Fibroblast of the aortic adventitia (primary cell): ENCODE measurements at places on chromosomes 5 and 9. TPM values are rescaled to one million over a fixed set of nuclear protein-coding genes. Genes with fewer than 3 reads are reported as not detected.

CTNND2 gene
- total RNA-seq = 1.9 TPM in 1 of 2 replicates, not detected in the other

NR2F1-AS1 gene
- total RNA-seq = 11.8 and 23.7 TPM in 2 replicates

FCN1 gene
- total RNA-seq = not detected in 2 replicates

LRRC14B gene
- total RNA-seq = not detected in 2 replicates

OR1Q1 gene
- 0.81 TPM in 1 of 2 replicates, not detected in the other for total RNA-seq

ABCA1 gene
- total RNA-seq = 40.1 and 45.0 TPM in 2 replicates

TCF7 gene
- total RNA-seq = 1.1 and 16.8 TPM in 2 replicates

PCDHGB6 gene
- 3.8 and 5.8 TPM in 2 replicates for total RNA-seq

IL33 gene
- 73.9 and 215 TPM in 2 replicates for total RNA-seq

SLC45A2 gene
- 0.09 TPM in 1 of 2 replicates, not detected in the other for total RNA-seq

MELK gene
- 2.9 and 44.4 TPM in 2 replicates for total RNA-seq

DNA sequence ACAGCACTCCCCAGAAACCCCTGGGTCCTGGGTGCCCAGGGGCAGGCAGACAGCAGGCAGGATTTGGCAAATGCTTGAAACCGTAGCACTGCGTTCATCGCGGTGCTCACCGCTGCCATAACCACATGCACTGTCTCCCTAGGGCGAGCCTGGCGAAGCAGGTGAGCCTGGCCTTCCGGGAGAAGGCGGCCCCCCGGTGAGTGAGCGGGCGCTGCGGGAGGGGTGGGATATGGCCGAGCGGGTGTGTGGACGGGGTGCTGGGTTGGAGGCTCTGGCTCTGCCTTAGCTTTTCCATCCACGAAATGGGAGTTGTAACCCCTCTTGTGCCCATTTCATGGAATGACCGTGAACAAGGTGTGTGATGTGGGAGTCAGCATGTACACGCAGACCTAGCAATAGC, 66.8 kb upstream of the FCN2 start:
- DNase-seq = no peak

- DNase-seq = no peak
Measured at GRCh38 chr5:77065256-77065655, 21.8 kb downstream of the ZBED3 start.

- no peak for DNase-seq
Measured at GRCh38 chr5:96347502-96348292, 85.4 kb downstream of the PCSK1 start.

DNA sequence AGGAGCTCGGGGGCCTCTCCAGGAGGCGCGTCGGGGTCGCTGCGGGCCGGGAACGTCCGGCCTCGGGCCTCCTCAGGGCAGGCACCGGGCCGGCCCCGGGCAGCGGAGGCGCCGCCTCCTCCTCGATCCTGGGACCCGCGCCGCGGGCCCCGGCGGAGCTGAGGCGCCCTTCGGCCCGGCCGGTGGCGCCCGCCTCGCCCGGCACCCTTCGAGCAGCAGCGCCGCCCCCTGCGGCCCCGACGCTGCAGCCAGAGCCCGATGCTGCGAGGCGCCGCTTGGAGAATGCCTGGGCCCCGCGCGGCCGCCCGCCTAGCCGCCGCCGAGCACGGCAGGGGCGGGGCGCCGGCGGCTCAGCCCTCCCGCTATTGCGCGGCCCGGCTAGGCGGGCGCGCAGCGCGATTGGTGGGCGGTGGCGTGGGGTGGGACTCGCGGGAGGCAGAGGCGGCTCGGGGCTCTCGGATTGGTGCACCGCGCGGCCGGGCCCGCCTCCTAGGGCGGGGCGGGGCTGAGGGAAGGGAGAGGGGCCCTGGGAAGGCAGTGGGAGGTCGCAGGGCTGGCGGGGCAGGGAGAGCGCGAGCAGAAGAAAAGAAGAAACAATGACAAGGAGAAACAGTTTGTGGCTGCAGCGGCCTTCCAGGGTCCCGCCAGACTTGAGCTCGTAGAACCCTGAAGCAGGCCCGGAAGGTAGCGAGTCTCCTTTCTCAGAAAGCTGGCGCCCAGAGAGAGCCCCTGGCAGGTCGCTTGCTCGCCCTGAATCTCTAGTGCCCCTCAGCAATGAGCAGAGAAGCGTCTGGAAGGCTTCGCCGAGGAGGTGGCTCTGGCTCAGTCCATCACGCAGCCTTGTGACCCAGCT, at the start of gene EEIG1:
Gene EEIG1 (minus strand): TSS at position 284 of the 853 bp plus-strand sequence. CDS start 852 bp downstream, outside the sequence.
- DNase-seq = peak; percentile 84

DNA sequence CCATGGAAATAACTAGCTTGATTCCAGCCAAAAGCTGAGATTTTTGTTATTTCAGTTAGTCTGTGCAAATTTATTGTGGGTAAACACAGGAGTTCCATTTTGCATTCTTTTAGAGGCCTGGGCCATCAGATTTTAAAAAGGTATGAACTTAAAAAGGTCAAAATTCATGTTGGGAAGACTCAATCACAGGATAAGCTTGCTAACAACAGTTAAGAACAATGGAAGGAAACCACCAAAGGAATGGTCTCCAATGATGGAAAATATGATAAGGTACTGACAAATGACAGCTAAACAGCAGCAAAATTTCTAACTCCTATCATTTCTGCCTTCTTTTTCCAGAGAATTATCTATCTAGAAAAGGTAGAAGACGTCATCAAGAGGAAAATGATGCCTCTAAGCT, 16.0 kb downstream of the ABITRAM start:
- DNase-seq = no peak

DNA sequence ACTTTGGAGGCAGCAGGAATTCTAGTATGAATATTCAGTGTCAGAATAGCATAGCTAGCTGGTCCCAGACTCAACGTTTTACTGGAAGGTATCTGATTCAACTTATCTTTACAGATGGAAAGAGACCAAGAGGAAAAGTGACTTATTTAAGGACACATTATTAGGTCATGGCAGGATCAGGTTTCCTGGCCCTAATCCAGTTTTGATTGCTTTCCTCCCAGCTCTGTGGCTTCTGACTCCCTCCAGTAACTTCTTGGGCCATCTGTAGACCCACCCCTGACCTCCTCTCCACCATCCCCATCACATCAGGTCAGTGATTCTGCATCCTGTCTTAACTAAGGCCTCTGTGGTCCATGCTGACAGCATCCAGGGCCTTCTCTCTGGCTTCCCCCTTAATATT, 38.4 kb downstream of the SH3TC2 start:
- peak; percentile 62 for DNase-seq

DNA sequence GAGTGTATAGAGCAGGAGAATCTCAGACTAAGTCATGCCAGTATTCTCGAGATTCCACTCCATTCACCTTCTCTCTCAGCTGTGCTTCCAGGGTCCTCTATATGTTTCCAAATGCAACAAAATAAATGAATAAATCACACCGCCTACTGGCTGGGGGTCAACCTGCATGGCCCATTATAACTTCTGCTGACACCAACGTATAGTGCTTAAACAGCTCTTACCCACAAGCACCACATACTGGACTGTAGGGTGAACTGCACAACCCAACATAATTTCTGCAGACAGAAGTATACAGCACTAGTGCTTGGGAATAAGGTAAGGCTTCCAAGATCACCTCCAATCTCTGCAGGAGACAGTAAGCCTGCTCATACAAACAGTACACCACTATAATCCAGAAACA, 33.1 kb upstream of the HTR4 start:
- no peak for DNase-seq

DNA sequence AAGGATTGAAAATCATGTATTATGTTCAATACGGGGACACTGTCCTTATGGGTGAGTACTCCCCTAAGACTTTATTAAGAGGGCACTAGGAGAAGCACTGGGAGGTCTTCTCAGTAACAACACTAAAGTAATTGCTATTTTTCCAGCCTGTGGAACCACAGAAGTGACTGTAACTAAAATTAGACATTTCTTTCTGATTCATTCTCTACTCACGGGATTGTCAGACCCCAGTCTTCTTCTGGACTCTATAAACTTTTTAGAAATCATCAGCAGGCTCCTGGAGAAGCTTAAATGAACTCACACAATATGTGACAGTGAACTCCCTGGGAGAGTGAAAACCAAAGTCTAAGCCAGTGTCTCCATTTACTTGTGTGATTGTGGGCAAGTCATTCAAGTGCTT, 14.5 kb downstream of the TLR4 start:
- DNase-seq = no peak

- peak; percentile 53 for DNase-seq
Measured at GRCh38 chr5:51380603-51381207, 2.5 kb upstream of the ISL1 start.

DNA sequence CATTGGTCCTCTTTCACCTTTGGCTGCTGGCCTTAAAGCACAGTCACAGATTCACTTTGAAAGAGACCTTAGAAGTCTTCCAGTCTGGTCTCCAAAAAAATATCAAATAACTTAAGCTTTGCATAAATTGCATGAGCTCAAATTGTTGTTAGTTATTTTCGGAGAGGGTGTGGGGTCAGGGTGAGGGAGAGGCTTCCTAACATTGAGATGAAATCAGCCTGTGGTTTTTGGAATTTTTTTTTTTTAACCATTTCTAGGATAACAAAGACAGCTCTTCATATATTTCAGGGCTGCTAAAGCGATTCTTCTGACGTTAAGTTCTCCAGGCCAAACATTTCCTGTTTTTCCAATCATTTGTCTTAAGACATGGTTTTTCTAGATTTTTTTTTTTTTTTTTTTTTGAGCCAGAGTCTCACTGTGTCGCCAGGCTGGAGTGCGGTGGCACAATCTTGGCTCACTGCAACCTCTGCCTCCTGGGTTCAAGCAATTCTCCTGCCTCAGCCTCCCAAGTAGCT, 4.5 kb downstream of the OCLN start:
- DNase-seq = peak; percentile 10

- no peak for DNase-seq
Measured at GRCh38 chr9:132534832-132535231, 47.6 kb upstream of the BARHL1 start.

DNA sequence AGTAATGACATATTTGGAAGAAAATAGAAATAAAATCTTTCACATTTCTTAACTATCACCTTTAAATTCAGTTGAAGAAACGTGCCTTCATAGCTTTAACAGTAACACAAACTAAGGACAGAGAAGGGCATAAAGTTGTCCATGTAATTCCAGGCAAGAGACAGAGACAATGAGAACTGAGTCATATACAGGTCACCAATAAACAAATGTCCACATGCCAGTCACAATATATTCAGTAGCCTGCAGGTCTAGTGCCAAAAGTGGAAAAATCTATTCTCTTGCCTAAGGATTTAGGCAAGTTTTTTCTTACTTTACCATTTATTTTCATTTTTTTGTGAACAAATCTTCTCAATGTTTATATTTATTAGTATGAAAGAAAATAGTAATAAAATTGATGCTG, 1711.5 kb upstream of the NUDT12 start:
- no peak for DNase-seq

DNA sequence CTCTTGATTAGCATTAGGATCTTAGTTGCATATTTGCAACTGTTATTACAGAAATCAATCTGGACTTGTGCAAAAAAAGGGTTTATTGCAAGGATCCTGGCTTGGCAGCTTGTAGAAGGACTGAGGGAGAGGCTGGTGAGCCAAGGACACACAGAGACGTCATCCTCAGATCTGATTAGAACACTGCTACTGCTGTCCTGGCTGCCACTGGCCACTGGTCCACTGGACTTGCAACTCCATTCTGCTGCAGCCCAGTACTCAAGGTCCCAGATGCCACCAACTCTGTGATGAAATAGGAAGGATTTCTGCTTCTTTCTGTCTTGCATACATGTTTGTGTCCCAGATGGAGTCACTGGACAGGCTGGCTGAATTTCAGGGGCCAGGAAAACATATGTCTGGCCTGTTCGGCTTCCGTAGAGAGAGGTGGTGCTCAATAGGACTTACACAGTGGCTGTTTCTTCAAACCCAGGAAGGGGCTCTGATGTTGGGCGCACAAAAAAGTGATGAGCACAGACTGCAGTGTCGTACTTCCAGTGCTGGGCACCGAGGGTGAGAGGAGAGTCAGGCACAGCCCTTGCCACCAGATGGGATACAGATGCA, 68.9 kb upstream of the SH3PXD2B start:
- DNase-seq = no peak

DNA sequence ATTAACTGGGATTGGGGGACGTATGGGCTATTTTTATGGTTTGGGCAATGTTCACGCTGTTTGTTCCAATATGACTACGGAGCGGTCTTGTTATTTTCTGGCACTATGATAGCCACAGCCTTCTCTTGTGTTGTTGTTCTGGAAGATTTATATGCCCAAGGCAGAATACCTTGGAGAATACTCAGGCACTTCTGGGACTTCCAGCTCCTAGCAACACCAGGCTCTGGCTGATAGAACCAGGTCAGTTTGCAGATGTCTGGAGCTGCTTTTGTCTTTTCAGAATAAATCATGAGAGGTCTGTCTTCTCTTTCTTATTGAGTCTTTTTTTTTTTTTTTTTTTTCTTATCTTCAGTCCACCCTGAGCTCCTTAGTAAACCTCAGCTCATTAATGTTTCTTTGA, 262.5 kb downstream of the MED10 start:
- DNase-seq = no peak
